ENCODE measurements at places on chromosomes 7 and 10.

GRCh38 chr7:137985253-137985896 lies 16.5 kb downstream of the CREB3L2 start:
- DNase-seq, result no peak

GRCh38 chr7:117097860-117098259 lies 144.6 kb downstream of the ST7 start:
- no peak for DNase-seq

DNA sequence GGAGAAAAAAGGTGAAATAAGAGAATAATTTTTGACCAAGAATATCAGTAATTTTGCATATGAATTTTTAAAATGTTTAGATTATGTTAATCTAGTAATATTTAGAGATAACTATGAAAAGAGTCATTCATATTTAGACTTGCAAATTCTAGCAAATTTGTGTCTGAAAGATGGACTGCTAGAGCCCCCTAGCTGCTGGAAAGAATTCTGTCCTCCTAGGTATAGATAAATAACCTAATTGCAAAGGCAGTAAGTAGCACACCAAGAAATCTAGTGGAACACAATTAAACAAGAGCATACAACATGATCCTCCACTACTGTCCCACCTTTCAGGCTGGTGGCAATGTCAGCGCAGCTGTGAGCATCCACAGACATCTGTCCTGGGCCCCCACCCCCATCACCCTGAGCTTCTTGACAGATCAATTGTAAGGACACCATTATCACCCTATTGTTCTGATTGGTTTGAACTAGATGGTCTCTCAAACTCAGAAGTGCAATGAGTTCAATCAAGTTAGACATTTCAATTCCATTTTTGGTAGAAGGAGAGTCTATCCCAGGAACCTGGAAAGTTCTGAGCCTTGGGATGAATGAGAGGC lies 15.0 kb upstream of the GFRA1 start:
- peak; percentile 59 for DNase-seq

- no peak for DNase-seq
Measured at GRCh38 chr10:60043561-60044241, 137.3 kb upstream of the CCDC6 start.

DNA sequence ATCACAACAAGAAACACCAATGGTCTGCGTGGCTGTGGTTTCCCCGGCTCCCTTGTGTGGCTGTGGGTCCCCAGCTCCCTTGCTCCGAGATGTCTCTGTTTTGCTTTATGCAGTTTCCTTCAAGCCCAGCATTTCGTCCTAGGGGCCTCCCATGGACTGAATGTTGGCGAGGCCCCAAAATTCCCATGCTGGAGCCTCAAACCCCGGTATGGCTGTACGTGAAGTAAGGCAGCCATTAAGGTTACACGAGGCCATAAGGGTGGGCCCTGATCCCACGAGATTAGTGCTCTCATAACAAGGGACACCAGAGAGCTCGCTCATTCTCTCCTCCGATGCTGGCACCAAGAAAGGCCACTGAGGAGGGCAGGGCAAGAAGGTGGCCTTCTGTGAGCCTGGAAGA lies 44.6 kb downstream of the INSIG1 start:
- DNase-seq, result no peak

GRCh38 chr10:110389255-110389654 lies 84.5 kb upstream of the SMNDC1 start:
- DNase-seq, result no peak

GRCh38 chr7:46741938-46742540 lies 821.0 kb upstream of the IGFBP3 start:
- DNase-seq, result no peak

GRCh38 chr7:54846273-54846672 lies 87.3 kb upstream of the SEC61G start:
- no peak for DNase-seq

GRCh38 chr7:129626896-129627295 lies 15.4 kb downstream of the NRF1 start:
- DNase-seq, result no peak

GRCh38 chr10:80137920-80138319 lies 5.4 kb downstream of the PLAC9 start:
- DNase-seq, result peak; percentile 36

GRCh38 chr10:124539935-124540641 lies 78.5 kb downstream of the LHPP start:
- peak; percentile 81 for DNase-seq

DNA sequence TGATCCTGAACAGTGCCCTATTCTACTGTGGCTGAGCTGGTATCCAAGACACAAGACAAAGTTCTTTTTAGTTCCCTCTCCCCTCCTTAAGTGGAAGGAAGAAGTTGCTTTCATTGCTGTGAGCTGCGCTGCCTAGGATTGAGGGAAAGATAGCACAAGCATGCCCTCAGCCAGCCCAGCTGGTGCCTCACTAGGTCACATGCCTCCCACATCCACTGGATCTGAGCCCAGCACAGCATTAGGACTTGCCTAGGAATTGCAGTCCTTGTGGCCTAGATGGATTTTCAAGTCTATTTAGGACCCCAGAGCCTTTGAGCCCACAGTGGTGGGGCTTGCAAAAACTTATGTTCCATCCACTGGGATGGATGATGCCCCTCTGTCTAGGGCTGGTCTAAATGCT lies 214.2 kb downstream of the ZNF248 start:
- DNase-seq, result no peak

GRCh38 chr7:78953726-78954363 lies 499.6 kb downstream of the MAGI2 start:
- no peak for DNase-seq

- peak; percentile 54 for DNase-seq
Measured at GRCh38 chr7:115477193-115477651, 553.3 kb downstream of the TFEC start.

GRCh38 chr7:17374654-17375053 lies 76.2 kb downstream of the AHR start:
- no peak for DNase-seq

- DNase-seq, result no peak
Measured at GRCh38 chr10:95236068-95236903, 42.2 kb downstream of the ACSM6 start.

DNA sequence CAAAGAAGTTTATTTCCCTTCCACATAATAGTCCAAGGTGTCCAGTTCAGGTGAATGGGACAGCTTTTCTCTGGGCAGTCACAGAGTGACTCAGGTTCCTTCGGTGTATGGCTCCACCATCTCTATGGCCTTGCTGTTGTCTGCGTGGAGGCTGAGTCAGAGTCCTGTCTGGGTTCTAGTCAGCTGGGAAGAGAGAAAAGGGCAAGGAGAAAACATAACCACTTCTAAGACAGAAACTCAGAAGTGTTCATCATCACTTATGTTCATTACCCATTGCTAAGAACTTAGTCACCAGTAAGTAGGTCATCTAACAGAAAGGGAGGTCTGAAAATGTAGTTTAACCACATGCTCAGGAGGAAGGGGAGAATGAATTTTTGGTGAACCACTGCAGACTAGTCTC lies 32.4 kb upstream of the CCDC7 start:
- DNase-seq, result no peak

DNA sequence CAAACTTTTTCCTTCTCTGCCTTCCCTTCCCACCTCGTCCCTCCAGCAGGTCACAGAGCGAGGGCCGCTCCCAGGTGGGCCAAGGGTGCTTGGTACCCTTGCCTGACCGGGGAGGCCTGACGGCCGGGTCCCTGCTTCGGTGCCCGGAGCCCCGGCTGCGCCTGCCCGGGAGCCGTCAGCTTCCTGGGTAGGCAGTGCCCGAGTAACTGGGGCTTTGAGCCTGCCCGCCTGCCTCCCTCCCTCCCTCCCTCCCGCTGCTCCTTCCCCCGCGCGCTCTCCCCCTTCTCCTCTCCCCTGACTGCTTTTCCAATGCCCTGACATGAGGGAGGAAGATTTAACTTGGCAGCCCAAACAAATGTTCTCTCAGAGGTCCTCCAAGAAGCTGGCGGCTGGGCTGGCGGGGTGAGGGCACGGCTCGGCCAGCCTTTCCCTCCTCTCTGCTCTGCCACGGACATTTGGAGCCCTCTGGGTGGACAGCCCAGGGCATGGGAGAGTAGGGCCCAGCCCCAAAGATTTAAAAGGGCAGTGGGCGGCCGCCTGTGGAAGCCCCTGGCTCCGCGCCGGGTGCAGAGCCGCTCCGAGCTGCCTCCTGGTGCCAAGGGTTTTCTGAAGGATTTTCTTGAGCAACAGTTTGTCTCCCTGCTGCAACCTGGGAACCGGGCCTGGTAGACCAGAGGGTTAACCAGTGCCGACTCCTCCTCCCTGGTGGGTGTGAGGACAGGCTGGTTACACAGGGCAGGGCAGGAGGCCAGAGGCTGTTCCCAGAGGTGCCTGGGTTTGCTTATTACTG lies 2.0 kb downstream of the ZMIZ1 start:
- peak; percentile 88 for DNase-seq

DNA sequence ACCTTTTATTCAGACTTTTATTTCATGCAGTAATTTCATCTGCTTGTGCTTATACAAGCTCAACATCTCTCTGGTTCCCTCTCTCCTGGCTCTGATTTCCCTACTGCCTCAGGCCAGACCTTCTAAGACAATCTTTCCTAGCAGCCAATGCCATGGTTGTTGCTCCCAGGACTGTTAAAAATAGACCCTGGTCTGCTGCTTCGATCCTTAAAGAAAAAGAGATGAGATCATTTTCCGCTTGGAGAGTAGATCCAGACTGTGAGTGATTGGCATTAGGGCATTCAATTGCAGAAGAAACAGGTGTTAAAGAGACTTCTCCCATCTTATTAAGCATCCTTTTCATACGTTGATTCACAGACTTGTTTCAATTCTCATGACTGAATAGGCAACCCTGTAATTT lies 68.4 kb upstream of the ITGB1 start:
- no peak for DNase-seq

- no peak for DNase-seq
Measured at GRCh38 chr10:69464801-69465401, 13.6 kb downstream of the TSPAN15 start.

DNA sequence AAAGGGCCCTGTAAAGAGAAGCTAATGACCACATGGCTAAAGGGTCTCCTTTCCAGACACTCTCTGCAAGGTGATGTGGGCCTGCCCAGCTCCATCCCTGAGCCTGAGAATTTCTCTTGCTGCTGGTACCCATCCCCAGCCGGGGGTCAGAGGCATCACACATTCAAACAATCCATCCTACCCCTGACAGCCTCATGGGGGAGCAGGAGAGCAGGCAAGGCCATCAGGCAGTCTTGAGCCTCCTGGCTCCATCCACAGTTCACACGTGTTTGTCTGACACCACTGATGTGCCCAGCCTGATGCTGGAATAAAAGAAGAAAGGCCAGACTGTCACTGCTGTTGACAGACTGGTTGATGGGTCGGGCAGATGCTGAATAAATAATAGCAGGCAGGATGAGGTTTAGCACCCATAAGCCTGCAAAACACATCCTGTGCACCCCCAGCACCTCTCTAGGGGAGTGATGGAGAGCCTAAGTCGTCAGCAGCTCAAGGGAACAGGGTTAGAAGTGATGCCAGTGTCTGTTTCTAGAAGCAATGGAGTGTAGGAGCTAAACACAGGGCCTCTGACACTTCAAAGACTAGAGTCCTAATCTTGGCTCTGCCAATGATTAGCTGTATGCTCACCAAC lies 43.5 kb downstream of the TLL2 start:
- no peak for DNase-seq
